CD4-positive, alpha-beta T cell treated with Interleukin-15 for 4 hours (primary cell): ENCODE measurements at places on chromosomes 6 and 20.
A peak's percentile ranks its signal among the peaks of the same experiment; 100 is the strongest.

GRCh38 chr6:133610971-133611370 lies 277.9 kb upstream of the TCF21 start:
- DNase-seq: no peak

DNA sequence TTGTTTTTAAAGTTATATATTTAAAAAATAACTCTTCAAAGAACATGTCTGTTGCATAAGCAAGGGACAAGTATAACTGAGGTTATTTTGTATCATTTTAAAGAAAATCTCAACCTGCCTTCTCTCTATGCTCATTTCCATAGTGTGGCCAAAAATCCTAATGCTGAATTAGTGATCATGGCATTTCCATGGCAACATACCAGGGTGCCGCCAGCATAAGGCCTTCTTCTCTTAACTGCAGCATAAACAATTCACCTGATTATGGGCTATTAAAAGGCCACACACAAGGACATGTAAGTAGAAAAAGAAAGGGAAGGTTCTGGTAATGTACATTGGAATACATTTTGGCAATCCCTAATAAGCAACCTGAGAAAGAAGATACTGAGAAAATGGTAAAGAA lies 95.1 kb upstream of the RNF217 start:
- DNase-seq: no peak

DNA sequence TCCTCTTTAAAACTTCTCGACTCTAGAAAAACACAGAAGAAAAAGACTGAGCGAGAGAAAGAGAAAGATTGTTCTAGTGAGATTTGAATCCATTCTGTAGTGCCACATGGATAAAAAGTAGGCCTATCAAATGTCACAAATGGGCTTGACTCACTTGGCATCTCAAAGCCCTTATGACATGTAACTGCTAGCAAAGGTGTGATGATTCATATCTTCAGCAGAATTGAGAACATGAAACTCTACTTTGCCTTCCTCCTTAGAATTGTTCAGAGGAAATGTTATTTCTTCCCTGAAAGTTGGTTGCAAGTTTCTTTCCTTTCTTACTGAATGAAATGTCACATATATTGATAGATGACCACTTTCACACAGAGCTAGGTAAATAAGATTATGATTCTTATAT lies 40.4 kb upstream of the DUSP22 start:
- DNase-seq: peak; percentile 27

DNA sequence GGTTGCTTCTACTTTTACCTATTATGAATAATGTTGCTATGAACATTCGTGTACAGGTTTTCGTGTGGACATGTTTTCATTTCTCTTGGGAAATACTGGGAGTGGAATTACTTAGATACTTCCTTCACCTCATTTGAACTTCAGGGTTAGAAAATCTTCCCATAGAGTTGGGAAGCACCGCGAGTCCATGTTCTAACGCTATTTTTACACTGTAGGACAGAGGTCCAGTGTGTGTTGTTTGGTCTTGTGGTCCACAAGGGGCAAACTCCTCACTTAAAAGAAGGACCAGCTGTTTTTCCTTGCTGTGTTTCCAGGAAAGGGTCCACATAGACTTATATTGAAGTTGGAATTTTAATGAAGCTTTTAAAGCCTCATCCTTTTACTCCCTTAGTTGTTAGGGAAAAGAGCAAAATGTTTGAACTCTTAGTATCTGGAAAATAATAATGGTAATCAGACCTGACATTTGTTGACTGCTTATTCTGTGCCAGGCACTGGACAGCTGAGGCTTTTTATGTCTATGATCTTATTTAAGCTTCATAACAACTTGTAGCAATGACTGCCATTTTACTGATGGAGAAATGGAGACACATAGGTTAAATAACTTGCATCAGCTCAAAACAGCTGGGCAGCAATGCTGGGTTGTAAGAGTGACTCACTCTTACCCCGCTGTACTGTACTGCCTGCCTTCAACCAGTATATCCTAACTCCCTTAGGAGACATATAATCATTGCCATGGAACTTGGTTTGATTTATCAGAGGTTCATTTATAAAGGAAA lies 52.0 kb downstream of the CDC5L start:
- DNase-seq: no peak

- no peak for DNase-seq
Measured at GRCh38 chr6:347232-347631, 44.3 kb upstream of the IRF4 start.

DNA sequence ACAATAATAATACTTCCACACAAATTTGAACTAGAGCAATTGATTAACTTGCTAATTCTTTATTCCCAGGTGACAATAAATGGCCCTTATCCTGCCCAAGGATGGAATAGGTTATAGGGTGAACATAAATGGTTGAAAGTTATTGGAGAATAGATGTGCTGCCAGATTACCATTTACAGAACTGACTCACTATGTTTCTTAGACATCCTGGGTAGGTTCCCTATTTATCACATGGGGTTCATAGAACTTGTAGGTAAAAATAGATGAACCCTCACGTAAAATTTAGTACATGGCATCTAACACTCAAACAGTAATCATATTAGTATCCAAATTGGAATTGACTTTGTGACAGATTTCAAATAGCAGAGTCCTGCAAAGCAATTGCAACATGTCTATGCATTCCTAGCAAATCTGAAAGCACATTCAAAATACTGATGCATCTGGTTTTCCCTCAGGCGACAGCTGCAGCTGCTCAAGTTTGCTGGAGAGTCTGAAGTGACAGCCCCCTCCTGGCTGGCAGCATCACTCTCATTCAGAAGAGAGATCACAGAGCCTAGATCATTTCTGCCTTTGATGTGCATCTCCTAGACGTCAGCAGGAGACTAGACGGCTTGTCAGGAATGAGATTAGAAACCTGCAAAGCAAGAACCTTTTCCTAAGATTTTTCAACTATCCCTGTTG lies 80.2 kb upstream of the RNF217 start:
- no peak for DNase-seq

DNA sequence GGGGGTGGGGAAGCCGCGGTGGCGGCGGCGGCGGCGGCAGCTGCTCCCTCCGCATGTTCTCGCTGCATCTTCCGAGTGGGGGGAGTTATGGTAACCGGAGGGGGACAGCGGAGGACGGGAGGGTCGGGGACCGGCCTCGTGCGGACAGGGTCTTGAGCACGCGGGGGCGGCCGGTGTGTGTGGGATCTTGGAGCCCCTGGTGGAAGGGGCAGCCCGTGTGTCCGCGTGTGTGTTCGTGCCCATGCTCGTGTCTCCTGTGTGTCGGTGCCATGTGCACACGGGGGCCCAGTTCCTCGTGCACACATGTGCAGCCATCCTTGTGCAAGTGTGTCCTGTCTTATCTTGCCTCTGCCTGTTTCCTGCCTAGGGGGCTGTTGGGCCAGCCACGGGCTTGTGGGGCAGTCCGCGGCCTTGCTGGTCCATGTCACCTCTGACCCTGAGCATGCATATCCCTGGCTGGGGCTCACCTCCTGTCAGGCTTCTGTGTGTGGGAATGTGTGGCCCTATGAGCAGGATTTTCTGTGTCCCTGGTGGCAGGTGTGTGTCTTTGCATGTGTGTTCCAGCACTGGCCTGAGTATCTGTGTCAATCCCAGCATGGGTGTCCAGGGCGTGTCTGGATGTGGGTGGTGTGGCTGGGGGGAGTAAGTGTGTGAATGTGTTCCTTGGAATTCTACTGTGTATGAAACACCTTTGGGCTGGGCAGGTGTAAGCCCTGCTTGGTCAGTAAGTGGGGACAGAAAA lies 8.5 kb downstream of the SYNGAP1 start:
- peak; percentile 38 for DNase-seq

GRCh38 chr6:38021571-38021970 lies 202.0 kb downstream of the ZFAND3 start:
- DNase-seq: no peak

DNA sequence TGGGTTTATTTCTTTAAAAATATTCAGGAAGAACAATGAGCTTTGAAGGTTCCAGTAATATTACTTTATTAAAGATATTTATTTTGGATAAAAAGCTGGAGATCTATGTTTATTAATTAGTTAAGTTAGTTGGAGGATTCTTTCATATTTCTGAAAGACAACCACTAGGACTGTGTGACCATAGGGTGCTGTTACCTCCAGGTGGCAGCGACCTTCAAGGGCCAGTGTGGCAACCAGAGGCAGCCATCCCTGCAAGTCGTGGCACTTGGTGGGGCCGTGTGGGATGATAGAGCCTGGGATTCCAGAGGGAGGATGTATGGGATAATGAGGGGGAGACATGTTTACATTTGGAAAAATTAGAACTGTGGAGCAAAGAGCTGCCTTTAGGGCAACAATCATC lies 95.5 kb upstream of the SCP2D1 start:
- DNase-seq: no peak

- no peak for DNase-seq
Measured at GRCh38 chr6:132131351-132131750, 180.2 kb upstream of the CCN2 start.

DNA sequence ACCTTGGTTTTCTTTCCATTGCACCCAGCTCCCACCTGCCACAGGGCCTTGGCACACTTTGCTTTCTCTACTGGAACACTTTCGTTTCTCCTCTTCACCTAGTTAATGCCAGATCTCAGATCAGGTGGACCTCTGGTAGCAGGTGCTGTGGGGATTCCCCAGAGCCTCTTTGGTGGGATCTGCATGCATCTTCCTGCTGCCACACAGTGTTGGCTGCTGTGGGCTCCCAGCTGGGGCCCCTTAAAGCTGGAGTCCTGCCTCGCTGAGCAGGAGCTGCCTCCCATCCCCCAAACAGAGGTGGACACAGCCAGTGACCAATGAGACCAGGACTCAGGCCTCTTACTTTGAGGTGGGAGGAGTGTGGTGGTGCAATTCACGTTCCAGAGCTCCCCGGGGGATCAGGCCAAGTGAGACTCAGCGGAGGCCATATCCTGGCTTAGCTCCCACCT lies 28.4 kb downstream of the CEBPB start:
- DNase-seq: no peak

GRCh38 chr20:63509088-63509564 lies 10.2 kb upstream of the EEF1A2 start:
- no peak for DNase-seq

GRCh38 chr20:20341371-20341770 lies 26.5 kb upstream of the INSM1 start:
- DNase-seq: no peak

DNA sequence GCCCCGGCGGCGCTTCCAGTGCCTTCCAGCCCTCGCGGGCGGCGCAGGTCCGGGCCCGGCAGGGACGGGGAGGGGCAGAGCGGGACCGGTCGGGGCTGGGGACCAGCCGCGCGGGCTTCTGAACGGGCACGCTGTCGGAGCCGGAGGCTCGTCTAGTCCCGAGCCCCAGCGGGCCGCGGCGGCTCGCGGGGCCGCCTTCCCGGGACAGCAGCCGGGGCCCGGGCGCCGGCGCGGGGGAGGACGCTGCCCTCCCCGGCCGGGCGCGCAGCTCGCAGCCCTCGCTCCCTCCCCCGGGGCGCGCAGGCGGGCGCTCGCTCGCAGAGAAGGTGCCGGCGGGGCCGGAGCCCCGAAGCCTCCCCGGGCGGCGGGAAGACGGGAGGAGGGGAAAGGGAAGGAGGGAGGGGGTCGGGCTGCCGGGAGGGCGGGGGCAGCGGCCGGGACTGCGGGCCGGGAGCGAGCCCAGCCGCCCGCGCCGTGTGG lies 696 bp upstream of the SIRPA start:
- no peak for DNase-seq

GRCh38 chr6:32830017-32830416 lies 8.5 kb downstream of the TAP2 start:
- no peak for DNase-seq

- DNase-seq: no peak
Measured at GRCh38 chr20:64064145-64064698, 1.2 kb downstream of the TCEA2 start.

DNA sequence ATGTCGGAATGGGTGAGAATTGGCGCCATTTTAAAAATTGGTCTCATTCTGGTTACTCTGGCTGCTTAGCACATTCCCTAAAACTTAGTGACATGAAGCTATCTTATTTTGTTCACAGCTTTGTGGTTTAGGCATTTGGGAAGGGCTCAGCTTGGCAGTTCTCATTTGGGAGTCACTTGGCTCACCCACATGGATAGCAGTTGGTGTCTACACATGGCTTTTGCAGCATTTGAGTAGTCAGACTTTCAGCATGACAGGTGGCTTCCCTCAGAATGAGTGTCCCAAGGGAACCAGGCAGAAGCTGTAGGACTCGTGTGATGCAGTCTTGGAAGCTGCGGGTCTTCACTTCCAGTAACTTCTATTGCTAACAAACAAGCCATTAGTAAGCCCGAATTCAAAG lies 64.6 kb downstream of the UST start:
- DNase-seq: no peak

- no peak for DNase-seq
Measured at GRCh38 chr6:118578617-118579016, 30.5 kb downstream of the PLN start.

GRCh38 chr6:168282985-168283685 lies 36.4 kb downstream of the DACT2 start:
- DNase-seq: no peak

GRCh38 chr20:38144974-38145728 lies 19.9 kb downstream of the TGM2 start:
- no peak for DNase-seq

DNA sequence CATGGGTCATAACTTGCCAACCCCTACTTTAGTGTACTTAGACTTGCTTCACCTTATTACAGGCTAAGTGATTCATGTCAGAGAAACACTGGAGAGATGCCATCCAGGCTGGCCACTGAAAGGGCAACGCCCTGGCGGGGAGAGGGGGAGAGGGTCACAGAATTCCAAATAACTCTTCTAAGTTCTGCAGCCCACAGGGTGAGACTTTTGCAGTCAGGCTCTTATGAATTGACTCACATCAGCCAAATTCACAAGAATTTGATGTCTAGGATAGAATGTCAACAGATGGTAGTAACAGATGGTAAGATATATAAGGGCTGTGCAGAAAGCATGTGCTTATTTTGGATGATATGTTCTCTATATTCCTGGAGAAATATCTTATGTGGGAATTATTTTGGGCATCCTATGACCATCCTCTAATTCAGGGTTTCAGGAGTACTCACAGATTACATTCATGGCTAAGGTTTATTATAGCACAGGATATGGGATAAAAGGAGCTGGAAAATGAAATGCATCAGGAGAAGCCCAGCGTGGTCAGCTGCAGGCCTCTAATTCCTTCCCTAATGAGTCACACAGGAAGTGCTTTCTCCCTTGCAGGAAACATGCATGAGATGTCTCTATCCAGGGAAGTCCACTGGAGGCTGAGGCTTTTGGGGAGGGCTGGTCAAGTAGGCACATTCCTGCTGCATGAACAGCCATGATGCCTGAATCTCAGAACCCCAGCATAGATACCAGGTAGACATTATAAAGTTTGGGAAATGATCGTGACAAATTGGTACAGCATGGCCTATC lies 58.7 kb upstream of the RIN2 start:
- DNase-seq: no peak

DNA sequence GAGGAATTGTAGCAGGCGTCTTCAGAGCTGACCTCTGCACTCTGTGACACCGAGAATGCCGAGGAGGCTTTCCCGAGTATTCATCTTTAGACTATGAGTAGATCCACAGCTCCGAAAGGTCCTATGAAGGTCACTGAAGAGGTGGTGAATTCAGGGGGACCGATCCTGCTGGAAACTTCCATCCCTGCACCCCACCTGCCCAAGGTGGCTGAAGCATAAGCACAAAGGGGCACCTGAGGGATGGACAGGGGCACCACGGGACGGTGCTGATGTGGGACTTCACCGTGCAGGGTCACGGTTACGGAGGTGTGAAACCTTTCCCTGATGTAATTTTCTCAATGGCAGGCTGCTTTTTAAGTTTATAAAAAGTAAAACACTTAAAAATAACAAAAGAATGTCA lies 24.4 kb downstream of the DIDO1 start:
- no peak for DNase-seq

GRCh38 chr20:57139342-57140093 lies 126.9 kb downstream of the BMP7 start:
- no peak for DNase-seq
